ENCODE measurements at places on chromosomes 16 and 17.

DNA sequence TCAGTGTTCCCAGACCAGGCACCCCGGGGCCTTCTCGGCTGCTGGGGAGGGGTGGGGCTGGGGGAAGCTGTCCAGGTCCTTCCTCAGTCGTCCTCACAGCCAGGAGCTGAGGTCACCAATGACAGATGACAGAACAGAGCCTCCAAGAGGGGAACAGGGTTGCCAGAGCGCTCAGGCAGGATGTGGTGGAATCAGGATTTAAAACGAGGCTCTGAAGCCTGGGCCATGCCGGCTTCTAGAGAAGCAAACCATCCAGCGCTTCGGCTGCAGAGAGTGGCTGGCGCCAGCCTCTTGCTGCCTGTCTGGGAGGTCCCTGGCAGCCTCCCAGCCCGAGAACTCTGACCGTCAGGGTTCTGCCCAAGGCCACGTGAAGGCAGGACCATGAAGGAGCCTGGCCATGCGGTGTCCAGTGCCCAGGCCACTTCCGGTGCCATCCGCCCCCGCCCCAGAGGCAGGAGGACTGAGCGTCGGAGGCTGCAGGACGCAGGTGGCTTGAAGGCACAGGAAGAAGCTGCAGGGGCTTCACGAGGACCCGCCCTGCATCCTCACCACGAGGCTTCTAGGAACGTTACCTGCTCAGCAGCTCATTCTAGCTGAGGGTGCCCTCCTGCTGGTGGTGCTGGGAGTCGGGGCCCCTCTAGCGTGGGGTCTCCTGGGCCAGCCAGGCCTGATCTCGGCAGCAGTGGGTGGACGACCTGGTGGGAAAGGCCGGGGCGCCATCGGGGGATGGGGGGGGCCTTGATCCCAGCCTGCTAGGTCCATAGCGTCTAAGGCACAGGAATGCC, 78.5 kb downstream of the KLHDC4 start:
- no peak for DNase-seq

GRCh38 chr16:65375651-65376050, 253.8 kb upstream of the CDH11 start:
- no peak for DNase-seq

DNA sequence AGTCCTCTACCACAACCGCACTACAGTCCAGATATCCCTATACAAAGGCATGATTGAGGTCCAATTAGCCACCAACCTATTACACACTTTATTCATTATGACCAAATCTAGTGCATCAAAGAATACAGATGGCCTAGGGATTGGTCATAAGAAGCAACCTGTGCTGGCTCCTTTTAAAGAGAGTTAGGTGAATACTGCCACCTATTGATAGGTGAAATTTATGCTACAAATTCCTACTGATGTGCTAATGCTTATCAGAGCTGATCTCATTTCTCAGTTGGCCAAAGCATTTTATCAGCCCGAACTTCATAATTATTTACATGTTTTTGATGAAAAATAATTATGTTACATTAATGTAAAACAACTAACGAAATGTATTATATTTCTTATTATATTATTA, 166.3 kb downstream of the ANKFN1 start:
- no peak for DNase-seq

GRCh38 chr16:25199457-25199856, 17.3 kb upstream of the AQP8 start:
- DNase-seq: no peak

GRCh38 chr17:61503961-61504360, 51.7 kb downstream of the TBX4 start:
- no peak for DNase-seq

DNA sequence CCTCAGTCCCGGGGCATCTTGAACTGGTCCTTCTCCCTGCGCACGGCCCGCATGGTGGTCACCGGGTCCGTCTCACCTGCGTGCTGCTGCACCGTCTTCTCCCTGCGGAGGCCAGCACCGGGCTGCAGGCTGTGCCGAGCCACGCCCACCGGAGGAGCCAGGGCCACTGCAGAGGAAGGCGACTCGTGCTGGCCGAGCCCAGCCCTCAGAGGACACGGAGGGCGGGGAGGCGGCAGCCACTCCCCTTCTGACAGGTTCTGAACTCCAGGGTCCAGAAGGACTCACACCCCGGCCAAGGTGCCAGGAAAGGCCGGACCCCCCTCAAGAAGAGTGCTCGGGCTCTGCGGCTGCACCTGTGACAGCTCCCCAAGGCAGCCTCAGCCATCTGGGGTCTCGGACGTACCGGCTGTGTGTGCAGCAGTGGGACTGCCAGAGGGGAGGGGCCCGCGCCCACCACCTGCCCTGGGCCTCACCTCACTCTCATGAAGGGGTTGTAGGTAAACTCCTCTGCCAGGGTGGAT, 15.8 kb upstream of the IGFALS start:
- DNase-seq: no peak

DNA sequence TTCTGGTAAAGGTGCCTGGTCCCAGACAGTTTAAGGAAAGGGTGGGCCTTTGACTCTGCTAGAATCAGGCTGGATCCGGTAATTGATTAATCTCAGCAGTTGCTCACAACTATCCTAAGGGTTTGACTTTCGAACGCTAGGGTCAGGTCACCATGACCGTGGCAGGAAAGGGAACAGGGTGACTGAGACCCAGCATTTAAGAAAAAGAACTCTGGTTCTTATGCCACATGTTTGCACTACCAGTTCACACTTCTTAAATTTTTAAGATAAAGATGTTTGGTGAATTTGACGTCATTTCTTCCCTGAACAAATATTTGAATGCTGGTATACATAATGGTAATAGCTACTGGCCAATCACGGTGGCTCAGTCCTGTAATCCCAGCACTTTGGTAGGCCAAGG, 52.2 kb downstream of the TEX14 start:
- no peak for DNase-seq

GRCh38 chr16:71230122-71230845, at the start of gene HYDIN:
Gene HYDIN (minus strand): TSS chr16:71230722. CDS start chr16:71186895, 43,827 bp downstream.
- DNase-seq: no peak

DNA sequence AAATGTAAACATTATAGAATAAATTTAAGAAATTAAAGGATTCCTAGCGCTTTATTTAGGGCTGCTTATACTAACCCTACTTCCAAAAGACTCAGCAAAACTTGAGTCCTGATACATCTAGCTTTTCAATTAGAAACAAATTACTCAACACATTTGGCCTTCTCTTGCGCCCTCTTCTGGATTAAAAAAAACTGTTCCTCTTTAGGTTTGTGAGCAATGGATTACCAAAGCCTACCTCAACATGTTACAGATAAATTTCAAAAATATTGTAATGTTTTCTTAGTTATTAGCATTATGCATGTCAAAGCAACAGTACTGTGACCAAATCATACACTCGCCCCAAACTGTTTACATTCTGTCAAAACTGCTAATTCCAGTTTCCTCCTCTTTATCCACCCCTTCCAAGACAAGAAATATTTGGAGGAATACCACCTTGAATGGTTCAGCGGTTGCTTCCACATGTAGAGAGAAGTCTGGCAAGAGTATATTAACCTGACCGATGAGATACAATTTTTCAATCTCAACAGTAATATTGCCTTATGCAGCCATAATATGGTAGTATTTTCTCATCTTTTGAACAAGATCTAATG, 2.7 kb downstream of the NUFIP2 start:
- no peak for DNase-seq

DNA sequence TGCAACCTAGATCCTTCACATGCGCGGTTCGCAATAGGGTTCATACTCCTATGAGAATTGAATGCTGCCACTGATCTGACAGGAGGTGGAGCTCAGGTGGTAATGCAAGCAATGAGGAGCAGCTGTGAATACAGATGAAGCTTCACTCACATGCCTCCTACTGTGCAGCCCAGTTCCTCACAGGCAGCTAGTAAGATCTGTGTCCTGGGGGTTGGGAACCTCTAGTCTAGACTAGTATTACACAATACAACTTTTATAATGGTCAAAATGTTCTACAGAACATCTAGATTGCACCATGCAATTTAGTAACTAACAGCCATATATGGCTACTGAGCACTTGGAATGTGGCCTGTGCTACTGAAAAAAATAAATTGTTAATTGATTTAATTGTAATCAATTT, 26.7 kb downstream of the ABCA5 start:
- no peak for DNase-seq

GRCh38 chr16:51951668-51952298, 595.2 kb downstream of the TOX3 start:
- no peak for DNase-seq

- DNase-seq: no peak
These were observed 23.5 kb upstream of the CDR2 start for GRCh38 chr16:22397931-22398330.

GRCh38 chr16:89481356-89481955, 8.9 kb downstream of the ANKRD11 start:
- no peak for DNase-seq

DNA sequence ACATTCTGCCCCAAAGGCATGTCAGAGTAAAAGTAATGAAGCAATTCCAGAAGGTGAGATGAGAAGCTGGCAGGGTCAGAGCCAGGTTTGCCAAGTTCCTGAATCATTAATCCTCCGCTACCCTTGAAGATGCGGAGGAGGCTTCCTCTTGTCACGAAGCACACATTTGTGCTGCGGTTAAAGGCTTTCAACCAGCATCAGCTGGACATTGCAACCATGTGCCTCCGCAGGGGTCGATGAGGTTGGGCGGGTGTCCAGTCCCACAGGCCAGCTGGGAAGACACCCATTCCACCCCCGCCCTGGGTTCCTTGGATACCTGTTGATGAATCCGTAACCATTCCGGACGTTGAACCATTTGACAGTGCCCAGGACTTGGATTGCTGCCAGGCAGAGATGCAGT, 1.3 kb downstream of the YBX2 start:
- no peak for DNase-seq

- DNase-seq: no peak
These were observed 43.9 kb upstream of the AQP8 start for GRCh38 chr16:25172831-25173230.
